ENCODE measurements at places on chromosomes 5 and 9.
A peak's percentile ranks its signal among the peaks of the same experiment; 100 is the strongest.

- no peak for DNase-seq
Measured at GRCh38 chr5:65808251-65808741, 86.3 kb downstream of the NLN start.

- peak; percentile 74 for DNase-seq
Measured at GRCh38 chr9:88303721-88304451, 84.4 kb upstream of the SPIN1 start.

DNA sequence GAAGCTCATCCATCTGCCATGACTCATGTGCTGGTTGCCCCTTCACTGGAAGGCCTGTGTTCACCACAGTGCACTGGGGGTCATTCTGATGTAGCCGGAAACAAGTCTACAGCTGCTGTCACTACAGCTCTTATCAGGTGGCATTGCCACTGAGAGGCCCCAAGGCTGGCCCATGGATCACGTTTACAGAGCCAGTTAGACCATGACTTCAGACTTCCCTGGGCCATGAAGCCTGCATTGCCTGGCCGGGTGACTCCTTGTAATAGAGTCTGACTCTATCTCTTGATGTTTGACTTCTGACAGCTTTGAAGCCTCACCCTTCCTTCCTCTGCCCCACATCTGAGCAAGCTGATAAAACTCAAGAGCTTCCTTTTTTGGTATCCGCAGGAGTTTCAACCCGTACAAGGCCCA is 473.5 kb upstream of the DAP start:
- DNase-seq, result no peak

GRCh38 chr9:124329206-124329792 is 71.5 kb downstream of the NEK6 start:
- DNase-seq, result no peak

DNA sequence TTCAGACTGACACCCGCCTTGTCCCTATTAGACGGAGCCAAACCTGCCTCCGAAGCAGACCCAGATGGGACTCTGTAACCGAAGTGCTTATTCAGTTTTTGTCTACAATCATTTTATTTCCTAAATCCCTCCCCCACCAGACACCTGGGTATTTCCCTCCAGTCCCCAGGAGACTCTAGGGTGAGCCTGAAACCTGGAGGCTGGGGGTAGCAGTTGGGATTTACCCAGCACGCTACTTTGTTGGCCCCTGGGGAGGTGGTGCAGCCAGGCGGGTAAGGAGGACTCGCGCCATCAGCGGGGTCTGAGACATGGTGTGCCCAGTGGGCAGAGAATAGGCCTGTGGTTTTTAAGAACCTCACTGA is 1.3 kb upstream of the LHX2 start:
- DNase-seq, result peak; percentile 37

DNA sequence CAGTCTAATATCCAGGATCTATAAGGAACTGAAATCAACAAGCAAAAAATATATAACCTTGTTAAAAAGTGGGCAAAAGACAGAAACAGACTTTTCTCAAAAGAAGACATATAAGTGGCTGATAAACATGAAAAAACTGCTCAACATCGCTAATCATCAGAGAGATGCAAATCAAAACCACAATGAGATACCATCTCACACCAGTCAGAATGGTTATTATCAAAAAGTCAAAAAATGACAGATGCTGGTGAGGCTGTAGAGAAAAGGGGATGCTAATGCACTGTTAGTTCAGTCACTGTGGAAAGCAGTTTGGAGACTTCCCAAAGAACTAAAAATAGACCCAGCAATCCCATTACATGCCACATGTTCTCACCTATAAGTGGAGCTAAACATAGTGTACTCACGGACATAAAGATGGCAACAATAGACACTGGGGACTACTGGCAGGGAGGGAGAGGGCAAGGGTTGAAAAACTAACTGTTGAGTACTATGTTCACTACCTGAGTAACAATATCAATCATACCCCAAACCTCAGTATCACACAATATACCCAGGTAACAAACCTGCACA is 11.7 kb upstream of the TSSK1B start:
- no peak for DNase-seq

DNA sequence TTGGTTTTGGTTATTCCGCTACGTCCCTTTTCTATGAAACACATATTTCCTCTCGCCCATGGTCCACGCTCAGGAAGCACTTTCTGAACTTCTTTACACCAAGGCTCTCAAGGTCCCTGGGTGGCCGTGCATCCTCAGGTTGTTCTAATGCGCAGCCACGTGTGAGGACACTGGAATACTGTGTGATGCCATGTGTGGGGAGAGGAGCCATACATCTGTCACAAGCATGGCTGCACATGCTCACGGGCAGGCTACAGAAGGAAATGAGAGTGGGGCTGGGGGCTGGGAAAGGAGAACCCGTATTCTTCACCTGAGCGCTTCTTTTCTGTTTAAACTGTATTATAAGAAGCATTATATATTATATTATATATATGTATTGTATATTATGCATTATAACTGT is 36.7 kb downstream of the PRRT1B start:
- no peak for DNase-seq

DNA sequence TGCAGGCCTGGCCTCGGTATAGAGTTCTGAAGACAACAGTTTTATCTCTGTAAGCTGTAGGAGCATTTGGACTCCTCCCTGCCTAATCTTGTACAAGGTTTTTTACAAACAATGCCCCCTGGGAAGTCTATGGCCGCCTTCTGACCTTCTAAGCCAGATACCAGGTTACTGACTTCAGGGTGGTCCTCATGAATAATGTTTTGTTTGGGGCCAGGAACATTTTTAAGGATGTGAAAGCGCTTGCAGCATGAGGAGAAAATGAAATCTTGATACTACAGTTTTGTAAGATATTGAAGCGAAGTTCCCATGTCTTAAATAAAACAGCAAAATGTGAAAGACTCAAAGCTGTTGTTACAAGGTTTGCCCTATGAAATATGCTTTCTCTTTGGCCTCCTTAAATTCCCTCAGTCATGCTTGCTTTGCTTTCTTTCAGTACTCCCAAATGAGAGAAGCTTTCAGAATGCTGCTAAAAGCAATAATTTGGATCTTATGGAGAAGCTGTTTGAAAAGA is 5.2 kb downstream of the ANKDD1B start:
- DNase-seq, result no peak

GRCh38 chr5:36417221-36417620 is 115.5 kb upstream of the RANBP3L start:
- DNase-seq, result no peak

DNA sequence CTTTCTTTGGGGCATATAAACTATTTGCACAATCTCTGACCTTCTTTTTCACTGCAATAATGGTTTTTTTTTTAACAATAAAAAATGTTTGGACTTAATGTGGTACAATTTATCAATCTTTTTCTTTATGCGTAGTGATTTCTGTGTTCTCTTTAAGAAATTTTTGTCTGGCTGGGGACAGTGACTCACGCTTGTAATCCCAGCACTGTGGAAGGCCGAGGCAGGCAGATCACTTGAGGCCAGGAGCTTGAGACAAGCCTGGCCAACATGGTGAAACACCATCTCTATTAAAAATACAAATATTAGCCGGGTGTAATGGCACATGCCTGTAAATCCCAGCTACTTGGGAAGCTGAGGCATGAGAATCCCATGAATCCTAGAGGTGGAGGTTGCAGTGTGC is 72.3 kb downstream of the STK32A start:
- DNase-seq, result no peak

DNA sequence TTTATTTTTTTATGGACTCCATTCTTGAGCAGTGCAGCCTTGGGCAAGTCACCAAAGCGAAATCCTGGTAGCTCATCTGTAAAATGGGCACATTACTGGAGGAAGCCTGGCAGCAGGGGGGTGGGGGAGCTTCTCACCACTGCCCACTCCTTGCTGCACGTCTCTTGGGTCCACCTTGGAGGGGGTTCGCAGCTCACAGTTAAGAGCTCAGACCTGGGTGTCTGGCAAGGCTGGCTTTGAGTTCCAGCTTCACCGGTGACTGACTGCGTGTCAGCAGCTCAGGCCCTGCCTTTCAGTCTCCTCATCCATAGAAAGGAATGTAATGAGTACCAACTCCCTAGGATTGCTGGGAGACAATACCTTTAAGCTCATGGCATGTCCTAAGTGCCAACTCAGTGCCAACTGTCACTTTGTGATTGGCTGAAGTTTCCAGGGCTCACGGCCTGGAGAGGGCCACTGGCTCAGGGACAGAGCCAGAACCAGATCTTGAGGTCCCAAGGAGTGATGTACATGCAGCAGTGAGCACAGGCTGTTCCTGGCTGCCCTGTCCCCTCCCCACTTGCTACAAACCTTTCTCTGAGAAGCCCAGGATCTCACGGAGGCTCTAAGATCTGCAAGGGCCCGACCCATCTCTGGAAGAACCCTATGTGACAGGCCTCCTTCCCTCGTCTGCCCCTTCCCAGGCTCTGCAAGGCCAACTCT is 72.9 kb downstream of the C9orf50 start:
- DNase-seq, result no peak

GRCh38 chr9:79673614-79674013 is 101.8 kb downstream of the TLE4 start:
- no peak for DNase-seq

- DNase-seq, result no peak
Measured at GRCh38 chr5:154868702-154869101, 10.3 kb downstream of the CNOT8 start.

- no peak for DNase-seq
Measured at GRCh38 chr5:37189355-37189754, 59.8 kb downstream of the CPLANE1 start.

GRCh38 chr5:58022055-58022454 is 437.8 kb downstream of the PLK2 start:
- DNase-seq, result no peak

DNA sequence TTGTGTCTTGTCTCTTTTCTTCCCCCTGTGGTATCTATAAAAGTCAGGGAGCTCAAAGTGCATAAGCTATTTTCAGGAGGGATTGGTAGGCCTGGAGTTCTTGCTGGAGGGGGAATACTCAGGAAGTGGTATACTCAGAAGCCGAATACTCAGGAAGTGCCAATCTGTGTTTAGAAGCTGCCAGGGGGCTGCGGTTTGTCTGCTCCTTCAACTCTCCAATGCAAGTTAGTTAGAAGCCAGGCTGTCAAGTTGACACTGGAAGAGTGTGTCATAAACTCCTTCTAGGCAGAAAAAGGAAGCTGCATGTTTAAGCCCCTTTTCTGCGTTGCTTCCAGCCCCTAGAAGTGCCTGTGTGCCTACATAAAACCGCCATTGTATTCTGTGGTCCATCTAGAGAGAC is 366.5 kb downstream of the TAF11L14 start:
- no peak for DNase-seq

- no peak for DNase-seq
Measured at GRCh38 chr5:63687854-63688516, 274.3 kb downstream of the HTR1A start.

DNA sequence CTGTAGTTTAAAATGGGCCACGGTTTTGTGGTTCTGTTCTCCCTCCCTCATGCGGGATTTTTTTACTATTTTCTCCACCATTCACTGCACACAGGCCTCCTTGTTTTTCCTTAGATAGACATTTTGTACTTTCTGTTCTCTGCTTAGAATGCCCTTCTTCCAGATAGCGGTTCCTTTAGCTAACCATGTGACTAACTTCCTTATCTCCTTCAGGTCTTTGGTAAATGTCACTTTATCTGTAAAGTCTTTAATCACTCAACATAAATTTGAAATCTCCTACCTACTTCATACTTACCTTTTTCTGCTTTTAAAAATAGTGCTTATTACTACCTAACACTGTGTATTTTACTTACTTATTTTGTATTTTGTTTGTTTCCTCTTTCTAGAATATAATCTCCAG is 15.0 kb downstream of the FER start:
- no peak for DNase-seq

Data from GM13976 (cell line).